ENCODE measurements at places on chromosomes 11 and 22.

- no peak for DNase-seq
These were observed 86.0 kb upstream of the IZUMO1R start for GRCh38 chr11:94218372-94218771.

DNA sequence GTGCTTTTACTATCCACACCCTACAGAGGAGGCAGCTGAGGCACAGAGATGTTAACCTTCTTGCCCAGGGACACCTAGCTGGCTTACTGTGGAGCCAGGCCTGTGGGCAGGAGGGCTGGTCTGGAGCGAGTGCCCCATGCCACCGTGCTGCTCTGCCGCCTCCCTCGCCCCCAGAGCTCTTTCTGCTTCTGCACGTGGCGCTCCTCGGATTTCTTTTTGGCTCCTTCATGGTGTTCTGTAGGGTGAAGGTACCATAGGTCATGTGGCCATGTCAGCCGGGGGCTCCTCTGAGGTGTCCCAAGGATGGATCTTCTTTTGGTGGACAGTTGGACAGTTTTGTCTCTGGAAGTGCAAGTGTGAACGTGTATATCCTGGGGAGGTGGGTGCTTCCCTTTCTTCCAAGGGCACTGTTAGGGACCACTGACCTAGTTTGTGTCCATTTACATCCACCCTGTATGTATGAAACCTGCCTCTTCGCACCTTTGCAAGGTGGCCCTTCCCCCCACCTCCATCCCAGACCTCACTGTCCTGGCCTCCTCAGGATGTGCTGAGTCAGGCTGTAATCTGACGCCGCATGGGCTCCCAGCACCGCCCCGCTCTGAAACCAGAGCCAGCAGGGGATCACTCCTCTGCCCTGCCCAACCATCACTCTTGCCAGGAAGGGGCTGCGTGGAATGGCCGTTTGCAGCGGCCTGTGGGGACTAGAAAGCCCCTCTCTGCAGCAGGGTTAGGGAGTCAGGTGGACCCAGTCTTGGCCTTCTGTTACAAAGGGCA is 31.7 kb downstream of the POLR3H start:
- DNase-seq, result no peak

GRCh38 chr11:114163830-114164401 is 104.4 kb downstream of the ZBTB16 start:
- no peak for DNase-seq

- peak; percentile 82 for DNase-seq
These were observed 415.3 kb upstream of the CADM1 start for GRCh38 chr11:115919341-115920091.

DNA sequence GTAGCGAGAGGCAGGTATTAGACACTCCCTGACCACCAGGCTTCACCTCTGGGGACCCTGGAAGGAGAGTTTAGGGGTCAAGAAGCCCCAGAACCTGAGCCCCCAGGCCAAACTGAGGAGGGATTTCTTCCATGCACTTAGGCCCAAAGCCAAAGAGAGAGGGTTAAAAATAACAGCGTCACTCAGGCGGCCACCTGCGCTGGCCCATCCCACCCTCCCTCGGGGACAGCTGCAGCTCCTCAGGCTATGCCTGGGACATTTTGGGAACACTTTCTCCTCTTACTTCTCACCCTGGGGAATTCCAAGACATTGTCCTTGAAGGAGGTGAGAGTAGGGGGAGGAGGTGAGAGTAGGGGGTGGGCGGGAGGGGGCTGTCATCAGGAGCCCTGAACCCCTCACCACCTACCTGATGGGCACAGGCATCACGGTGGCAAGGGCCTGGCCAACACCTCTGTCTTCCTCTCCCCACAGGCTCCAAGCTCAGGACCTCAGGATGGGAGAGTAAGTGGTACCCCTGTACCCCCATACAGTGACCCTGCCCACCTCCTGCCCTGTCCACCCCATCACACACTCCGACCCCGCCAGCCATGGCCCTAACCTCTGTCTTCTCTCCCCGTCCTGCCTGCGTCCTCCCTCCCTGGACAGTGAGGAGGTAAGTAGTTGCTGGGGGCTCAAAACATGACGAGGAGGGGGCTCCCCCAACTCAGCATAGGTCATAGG is 583 bp downstream of the TNNI2 start:
- no peak for DNase-seq

DNA sequence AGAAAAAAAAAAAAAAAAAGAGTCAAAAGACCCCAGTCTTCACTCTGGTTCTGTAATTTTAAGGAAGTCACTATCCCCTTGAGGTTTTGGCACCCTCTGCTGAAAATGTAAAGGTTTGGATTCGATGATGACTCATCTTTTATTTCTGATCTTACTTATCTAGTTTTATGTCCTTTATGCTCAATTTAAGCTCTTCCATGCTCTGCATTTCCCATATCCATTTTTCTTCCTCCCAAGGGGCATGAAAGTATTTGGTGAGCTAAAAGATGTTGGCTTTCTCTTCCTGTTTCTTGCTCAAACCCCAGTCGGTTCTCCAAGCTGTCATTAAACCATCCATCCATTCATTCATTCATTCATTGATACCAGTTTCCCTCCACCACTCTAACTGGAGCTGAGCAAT is 61.0 kb upstream of the CDON start:
- DNase-seq, result no peak

- no peak for DNase-seq
These were observed 27.9 kb downstream of the SERPINH1 start for GRCh38 chr11:75589933-75590332.

DNA sequence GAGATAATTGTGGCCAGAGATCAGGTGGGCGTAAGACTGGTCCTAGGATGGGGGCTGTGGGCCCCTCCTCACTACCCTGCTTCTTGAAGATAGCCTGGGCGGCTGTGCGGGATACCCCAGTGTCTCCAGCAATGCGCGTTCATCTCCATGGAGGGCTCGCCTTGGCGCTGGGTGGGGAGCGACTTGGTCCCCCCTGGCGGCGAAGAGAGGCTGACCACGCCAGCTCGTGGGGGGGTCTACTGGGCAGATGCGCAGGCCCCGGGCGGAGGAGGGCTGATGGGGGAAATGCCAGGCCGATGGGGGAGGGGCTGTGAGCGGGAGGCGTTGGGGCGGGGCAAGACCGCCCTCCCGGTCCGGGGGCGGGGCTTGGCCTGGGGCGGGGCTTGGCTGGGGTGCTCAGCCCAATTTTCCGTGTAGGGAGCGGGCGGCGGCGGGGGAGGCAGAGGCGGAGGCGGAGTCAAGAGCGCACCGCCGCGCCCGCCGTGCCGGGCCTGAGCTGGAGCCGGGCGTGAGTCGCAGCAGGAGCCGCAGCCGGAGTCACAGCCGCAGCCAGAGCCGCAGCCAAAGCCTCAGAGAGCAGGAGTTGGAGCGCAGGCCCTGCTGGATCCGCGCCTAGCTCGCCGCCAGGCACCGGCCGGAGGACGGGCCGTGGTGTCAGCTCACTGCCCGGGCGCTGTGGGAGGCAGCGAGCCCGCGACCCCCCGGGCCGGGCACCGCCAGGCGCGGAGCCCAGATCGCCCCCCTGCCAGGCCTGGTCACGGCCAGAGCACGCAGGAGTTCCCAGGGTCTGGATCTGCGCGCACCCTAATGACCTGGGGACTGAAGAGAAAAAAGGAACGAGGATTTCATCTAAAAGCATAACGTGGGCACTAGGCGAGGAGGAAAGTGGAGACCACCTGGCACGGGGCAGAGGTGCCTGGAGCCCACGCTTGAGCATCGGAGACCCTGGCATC is at the start of gene SLC35E4:
Gene SLC35E4 (plus strand): TSS at position 509 of the 953 bp plus-strand sequence. CDS start 670 bp downstream, outside the sequence.
- DNase-seq, result peak; percentile 98

DNA sequence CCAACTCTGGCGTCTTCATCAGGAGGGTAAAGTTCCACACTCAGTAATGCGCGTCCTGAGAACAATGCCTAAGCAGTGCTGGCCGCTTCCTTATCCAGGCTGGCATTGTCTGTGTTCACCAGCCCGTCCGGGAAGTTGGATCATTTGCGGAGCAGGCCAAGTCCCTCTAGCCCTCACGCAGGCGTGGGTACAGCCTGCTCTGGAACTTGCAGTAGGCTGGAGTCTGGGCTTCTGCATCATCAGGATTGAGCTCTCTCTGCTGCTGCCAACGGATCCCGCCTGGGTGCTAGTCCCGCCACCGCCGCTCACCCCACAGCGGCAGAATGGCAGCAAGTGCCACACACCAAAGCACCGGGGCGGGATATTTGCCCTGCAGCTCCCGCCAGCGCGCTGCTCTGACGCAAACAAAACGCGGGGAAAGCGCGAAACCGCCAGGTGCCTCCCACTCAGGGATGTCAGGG is 29.0 kb downstream of the GLYATL1 start:
- DNase-seq, result no peak

DNA sequence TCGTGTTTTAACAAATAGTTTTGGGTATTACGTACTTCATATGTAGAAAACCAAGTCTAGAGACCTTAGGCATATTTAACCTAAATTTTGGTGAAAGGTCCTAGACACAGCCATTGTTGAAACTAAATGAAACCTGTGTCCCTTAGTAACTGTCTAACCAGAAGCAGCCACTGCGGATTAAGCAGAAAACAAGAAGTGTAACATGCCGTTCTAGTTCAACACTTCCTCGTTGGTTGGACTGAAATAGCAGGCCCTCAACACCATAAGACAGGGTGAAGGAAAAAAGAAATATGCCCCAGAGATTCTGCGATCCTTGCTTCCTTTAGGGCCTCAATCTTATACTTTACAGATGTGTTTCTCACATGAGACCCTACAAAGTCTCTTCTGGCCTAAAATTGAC is 2.0 kb downstream of the NAA40 start:
- DNase-seq, result no peak

DNA sequence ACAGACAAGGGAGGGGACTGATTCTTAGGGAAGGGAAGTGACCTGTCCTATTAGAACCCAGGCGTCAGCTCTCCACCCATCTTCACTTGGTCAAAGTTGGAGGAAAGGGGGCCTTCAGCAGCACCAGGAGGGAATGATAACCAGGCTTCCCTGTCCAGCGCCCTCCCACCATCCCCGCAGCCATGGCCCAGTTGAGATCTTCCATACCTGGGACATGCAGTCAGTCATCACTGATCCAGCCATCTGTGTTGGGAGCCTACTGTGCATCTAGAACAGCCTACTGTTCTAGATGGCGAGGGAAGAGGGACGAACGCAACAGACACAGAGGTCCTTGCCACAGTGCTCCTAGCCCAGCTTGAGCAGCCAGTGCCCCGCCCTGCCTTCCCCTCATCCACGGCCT is 40.6 kb downstream of the PDGFB start:
- no peak for DNase-seq

DNA sequence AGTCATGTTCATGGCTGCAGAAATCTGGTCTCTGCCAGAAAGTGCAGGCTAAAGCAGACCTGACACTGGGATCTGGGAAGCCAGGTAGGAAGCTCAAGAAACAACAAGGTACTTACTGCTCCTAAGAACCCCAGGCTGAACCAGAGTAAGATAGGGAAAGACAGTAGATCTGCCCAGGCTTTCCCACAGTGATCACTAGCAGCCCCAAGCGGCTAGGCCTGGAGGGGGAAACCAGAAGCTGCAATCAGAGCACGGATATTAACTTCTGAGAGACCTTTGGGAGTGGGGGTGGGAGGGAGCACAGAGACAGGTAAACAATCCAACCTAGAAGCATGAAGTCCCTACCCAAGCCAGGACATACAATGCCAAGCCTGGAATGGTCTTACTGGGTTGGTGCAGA is 135.2 kb upstream of the C11orf58 start:
- no peak for DNase-seq

GRCh38 chr22:36467946-36468345 is 13.5 kb downstream of the TXN2 start:
- peak; percentile 49 for DNase-seq

GRCh38 chr11:85643191-85643614 is 4.6 kb upstream of the TMEM126A start:
- no peak for DNase-seq

DNA sequence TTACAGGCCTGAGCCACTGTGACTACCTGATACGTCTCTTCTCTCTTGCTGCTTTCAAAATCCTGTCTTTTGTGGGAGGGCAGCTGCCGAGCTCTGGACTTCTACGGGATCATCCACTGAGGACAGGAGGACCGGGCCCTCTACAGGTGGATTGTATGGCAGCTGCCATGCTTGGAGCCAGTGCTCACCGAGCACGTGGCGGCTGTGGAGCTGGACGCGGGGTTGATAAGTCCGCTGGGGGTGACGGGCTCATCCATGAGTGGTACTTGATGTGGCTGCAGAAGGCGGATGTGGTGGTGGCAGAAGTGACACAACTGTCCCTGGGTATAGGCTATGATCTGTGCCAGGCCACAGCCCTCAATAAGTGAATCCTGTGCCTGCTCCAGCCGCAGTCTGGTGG is 1.8 kb upstream of the CYP2D6 start:
- no peak for DNase-seq

DNA sequence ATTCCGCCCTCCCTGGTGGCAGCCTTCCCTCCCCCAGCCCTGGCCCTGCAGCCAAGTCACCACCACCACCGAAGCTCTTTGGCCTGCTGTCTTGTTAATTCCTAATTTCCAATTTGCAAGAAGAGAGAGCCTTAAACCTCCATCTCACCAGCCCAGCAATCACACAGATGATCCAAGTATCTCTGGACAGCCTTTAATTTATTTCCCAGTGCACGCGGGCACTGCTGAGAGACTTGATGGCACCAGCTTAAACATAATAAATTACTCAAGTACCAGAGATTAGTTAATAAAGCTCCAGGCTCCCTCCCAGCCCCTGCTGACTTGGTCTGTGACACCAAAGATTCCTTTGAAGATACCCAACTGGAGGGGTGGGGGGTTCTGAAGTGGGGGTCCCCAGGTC is 494.7 kb downstream of the BUD13 start:
- DNase-seq, result no peak

DNA sequence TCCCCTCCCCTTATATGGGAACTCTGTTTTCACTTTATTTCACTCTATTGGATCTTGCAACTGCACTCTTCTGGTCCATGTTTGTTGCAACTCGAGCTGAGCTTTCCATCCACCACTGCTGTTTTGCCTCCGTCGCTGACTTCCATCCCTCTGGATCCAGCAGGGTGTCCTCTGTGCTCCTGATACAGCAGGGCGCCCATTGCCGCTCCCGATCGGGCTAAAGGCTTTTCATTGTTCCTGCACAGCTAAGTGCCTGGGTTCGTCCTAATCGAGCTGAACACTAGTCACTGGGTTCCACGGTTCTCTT is 11.1 kb upstream of the CCDC117 start:
- no peak for DNase-seq

GRCh38 chr11:5809905-5810795 is 1.4 kb downstream of the OR52N2 start:
- DNase-seq, result no peak

GRCh38 chr22:38882972-38883622 is 11.1 kb upstream of the CBX6 start:
- no peak for DNase-seq
